NCI-H146 (cell line): ENCODE measurements at places on chromosomes 2 and 18.

DNA sequence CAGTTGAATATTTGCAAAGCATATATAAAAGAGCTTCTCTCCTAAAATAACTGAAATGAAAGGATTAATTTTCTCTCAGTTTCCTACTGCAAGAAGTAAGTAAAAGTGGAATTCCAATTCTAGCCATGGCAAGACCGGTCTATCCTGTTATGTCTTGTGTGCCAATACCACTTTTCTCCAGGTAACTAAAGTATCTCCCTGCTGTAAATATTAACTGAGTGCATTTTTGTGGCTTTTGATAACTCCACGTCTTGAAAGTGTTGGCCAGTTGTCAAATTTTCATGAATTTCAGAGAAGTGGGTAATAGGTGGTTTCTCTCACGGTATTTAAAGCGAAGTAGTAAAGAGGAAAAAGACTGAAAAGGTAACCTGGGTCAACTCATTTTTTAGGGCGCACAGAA lies 225.9 kb downstream of the NEDD4L start:
- no peak for DNase-seq

DNA sequence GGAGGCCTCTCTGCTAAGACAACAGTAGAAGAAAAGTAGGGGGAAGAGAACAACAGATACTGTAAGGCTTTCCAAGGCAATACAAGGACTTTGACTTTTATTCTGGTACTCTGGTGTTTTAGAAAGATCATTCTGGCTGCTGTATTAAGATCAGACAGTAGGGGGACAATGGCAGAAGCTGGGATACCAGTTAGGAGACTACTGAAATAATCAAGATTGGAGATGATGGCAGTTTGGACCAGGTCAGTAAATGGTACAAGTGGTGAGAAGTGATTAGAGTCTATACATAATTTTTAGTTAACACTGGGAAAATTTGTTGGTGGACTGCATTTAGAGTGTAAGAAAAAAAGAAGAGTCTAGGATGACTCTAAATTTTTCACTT lies 139.7 kb downstream of the ROCK1 start:
- peak; percentile 26 for DNase-seq

- DNase-seq: no peak
Observed at GRCh38 chr2:44286119-44286883, 11.0 kb downstream of the SLC3A1 start.

GRCh38 chr18:74796841-74797576 lies 199.3 kb downstream of the ZNF407 start:
- DNase-seq: no peak

DNA sequence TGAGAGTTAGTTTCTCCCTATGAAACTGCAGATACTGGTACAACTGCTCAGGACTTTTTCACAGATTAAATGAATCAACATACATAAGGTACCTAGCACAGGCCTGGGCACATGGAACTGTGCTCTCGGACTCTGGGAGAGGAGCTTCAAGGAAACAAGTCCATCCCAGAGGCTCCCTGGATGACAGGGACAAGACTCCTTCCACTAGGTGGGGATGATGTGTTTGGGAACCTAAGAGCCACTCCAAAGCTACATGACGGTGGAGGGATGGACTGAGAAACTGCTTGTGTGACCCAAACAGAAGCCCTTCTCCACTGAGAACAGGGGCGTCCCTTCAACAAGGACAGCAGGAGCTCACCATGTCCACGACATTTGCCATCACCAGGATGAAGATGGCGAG lies 37.1 kb downstream of the CENPO start:
- no peak for DNase-seq

DNA sequence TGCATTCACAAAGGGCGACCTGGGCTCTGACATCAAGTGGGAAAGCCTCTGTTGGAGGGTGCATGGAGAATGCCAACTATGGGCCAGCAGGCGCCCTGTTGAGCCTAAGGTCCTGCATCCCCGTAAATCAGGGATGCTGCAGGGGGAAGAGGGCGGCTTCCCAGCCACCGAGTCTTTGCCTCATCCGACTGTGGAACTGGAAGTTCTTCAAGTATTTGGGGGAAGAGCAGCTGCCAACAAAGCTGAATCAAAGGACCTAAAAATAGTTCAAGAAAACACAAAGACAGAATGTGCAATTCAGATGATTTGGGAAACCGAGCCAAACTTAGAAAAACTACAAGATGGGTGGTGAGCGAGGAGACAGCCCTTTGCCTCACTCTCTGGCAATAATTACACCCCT lies 281.1 kb upstream of the MGAT5 start:
- DNase-seq: no peak

DNA sequence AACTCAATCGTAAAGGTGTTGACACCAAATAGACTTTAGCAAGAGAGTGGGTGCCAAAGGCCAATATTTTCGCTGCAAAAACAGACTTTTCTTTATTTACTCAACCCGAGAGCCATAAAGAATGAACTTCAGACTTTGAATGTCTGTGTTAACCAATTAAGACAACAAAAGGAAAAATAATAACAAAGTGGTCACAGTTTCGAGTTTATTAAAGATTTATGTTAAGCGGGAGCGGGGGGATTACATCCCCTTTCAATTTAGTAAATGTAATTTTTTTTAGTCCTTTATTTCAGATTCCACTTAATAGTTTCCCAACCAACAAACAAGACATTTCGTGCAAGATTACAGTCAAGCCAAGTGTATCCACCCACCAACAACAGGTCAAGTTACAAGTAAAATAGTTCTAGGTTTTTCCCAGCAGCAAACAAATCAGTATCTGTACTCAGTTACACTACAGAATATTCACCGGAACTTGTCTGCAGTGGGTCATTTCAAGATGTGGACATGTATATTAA lies 9.0 kb downstream of the CDH2 start:
- no peak for DNase-seq

DNA sequence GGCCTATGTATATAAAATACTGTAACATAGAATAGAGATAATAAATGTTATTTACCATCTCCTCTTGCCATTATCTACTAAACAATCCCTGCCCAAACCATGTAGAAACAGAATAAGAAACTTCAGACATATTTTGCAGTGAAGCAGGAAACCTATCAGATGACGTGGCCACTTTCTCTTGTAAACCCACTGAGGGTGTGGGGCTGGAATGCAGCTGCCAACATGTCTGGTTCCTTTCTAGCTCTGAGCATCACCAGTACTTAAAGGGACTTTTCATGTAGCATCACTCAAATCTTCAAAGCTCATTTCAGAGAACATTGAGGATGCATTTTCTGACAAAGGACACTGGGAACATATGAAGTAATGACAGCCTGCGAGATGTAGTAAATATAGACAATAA lies 251.8 kb downstream of the LPIN1 start:
- DNase-seq: no peak

- DNase-seq: peak; percentile 23
Observed at GRCh38 chr2:101473911-101474701, 806 bp downstream of the RFX8 start.

DNA sequence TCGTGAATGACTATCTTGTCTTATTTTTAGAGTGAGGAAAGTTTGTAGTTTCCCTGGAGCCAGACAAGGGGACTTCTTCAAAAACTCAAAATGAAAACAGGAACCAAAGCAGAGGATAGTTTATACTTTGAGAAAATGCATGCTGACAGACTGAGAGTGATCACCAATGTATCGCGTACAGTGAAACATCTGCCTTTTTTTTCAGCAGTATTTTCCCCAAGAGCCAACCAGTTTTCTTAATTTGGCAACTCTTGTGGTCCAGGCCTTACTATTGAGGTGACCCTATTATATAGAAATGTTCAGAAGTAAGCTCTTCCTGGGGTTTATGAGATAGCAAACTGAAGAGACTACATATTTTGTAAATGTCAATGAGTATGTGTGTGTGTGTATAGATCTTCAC lies 153.7 kb upstream of the VRK2 start:
- DNase-seq: no peak

DNA sequence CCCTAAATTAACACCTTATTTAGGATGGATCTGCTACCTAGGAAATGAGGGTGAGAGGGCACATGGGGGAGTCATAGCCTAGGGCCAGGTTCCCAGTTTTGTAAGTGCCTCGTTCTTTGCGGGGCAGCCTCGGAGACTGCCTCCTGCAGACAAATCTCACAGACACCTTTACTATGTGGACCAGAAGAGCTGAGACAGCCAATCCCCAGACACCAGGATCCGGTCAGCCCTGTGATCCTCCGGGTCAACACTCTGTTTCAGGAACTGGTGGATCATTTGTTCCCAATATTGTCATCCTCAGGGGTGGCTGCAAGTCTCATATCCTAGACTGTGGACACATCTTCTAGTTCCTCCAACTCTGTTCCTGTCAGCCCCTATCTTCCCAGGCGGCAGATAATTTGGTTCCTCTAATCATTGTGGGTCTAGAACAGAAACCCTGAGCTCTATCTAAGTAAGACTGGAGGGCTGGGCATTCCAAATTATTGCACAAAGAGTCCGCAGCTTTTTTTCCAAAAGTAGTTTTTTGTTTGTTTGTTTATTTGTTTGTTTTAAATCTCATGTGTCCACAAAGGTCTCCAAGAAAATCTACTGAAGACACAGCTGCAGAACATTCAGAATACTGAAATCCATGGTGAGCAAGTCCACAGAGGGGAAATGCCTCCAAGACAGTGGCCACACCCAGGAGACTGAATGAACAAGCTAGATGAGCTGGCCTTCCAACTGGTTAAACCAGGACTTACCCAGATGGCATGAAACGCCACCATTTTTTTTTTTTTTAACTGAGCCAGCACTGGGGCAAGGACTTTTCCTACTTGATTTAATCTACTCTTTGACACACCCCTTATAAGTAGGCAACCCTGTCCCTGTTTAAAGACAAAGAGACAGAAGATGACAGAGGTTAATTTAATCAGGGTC lies 6.2 kb upstream of the GDF7 start:
- no peak for DNase-seq

DNA sequence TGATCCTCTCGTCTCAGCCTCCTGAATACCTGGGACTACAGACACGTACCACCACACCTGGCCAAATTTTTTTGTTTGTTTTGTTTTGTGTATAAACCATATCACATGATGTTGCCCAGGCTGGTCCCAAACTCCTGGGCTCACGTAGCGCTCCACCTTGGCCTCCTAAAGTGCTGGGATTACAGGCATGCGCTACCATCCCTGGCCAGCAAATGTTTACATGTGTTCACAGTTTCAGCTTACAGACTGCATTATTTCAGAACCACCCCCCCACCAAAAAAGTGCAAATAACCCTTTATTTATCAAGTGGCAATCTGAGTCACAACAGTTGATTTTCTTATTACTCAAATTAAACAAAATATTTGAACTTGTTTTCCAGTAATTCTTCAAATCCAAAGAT lies 54.3 kb downstream of the ABCA12 start:
- DNase-seq: no peak

GRCh38 chr2:165203689-165204559 lies at the start of gene SCN3A:
SCN3A (minus strand) TSS chr2:165204050; CDS start chr2:165176394, 27,656 bp downstream.
- peak; percentile 88 for DNase-seq

- DNase-seq: no peak
Observed at GRCh38 chr18:46040033-46040746, 31.9 kb downstream of the PSTPIP2 start.

DNA sequence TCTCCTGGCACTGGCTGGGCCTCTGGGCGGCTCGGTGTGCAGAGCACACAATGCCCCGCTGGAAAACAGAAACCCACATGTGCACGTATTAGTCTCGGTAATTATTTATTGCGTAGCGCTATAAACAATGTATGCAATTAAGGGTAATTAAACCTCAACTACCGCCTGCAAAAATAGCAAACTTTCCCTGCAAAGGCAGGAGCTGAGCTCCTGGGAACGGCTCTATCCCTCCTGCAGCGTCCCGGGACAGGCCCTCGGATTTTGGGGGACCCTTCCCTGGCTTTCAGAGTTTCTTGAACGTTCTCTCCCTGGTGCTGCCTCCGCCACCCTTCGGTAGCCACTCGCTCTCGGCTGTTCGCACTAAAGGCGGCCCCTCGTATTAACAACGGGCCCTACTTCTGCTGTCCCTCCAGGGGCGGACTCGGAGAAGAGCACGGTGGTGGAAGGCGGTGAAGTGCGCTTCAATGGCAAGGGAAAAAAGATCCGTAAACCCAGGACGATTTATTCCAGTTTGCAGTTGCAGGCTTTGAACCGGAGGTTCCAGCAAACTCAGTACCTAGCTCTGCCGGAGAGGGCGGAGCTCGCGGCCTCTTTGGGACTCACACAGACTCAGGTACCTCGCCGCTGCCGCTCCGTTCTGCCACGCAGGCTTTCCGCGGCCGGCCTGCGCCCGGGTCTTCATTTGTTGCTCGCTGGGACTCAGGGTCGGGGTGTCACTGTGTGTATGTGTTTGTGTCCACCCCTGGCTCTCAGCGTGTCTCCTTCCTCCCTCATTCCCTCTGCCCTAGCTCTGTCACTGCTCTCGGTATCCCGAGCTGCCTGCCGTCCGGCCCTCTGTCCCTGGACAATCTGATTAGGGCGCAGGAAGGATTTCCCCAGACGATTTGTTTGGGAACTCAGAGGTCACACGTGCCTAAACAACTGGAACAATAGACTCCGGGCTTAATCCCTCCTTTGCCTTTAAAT lies 1.2 kb downstream of the DLX1 start:
- peak; percentile 61 for DNase-seq

- DNase-seq: no peak
Observed at GRCh38 chr18:30763902-30764350, 278.6 kb downstream of the DSC3 start.

DNA sequence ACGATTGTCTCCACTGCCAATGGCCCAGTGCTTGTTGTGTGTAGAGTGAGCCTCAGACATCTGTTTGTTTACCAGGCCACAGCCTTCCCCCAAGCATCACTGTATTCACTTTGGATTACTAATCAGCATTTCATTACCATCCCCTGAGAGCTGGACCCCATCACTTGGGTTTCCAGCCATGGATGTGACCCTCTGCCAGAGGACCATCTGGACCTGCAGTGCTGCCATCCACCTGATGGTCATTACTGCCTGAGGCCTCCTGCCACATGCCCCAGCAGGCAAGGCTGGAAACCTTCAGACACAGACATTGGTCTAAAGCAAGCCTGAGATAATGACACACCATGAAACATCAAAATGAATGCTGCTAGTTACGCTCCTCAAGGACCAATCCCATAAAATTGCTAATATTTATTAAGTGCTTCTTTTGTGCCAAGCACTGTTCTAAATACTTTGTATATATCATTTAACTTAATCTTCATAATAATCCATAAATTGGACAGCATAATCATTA lies 2096.3 kb upstream of the CELF4 start:
- DNase-seq: peak; percentile 22

DNA sequence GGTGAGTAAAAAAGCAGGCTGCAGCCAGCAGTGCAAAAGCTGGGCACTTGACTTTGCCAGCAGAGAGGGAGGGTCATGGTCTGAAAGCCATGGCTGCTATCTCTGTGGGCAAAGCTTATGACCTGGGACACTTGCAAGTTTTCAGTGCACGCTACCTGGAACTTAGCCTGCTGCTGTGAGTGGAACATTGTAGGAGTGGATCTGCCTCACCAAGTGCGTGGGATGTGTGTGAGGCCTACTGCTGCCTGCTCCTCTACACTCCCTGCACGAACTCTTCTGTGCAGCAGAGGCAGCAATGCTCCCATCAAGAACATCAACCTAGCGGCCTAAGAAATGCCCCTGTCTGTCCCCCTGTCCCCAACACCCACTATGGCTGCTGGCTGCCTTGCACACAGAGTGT lies 344.1 kb upstream of the REG3G start:
- no peak for DNase-seq

- DNase-seq: no peak
Observed at GRCh38 chr18:21763846-21764646, 23.5 kb downstream of the MIB1 start.

- no peak for DNase-seq
Observed at GRCh38 chr18:79299711-79300110, 96.0 kb upstream of the NFATC1 start.

GRCh38 chr18:44895176-44895798 lies 214.6 kb downstream of the SETBP1 start:
- DNase-seq: peak; percentile 84
